ENCODE measurements at places on chromosomes 3 and 15. TPM values are rescaled to one million over a fixed set of nuclear protein-coding genes. Genes with fewer than 3 reads are reported as not detected.

The NME9 gene
- not detected for total RNA-seq

- H3K27me3 ChIP-seq = no peaks in the 10 kb centered on the region
- H3K4me1 ChIP-seq = peaks cover 36% of the 10 kb centered on the region
- H3K36me3 ChIP-seq = peaks cover 12% of the 10 kb centered on the region
- no peak overlapping the region for H3K4me3 ChIP-seq
These were observed 27.6 kb downstream of the GNB5 start for GRCh38 chr15:52163321-52164190.

DNA sequence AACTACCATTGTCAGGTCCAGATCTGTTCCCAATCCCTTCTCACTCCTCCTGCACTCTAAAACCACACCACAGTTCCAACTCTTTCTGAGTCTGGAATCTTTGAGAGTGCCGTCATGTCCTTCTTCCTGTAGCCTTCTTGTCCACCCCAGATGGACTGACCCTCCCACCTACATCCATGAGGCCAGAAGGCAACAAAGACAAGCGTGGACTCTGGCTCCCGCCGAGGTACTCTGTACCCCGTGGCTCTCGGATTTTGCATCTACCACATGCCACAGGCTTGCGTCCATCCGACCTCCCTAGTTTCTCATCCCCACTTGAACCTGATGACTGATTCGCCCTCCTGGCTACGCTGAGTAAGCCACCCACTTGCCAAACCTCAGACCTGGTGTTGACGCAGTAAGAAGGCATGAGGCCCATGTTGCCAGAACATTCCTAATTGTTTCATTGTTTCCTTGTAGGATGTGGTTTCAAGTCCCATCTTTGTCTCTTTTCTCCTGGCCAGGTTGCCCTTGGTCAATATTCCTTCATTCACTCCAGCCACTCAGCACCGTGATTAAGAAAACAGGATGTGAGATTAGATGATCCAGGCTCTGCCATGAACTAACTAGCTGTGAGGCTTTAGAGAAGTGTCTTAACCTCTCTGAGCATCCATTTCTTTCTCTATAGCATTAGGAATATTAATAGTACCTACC, 1.1 kb upstream of the ZBTB38 start:
- H3K27me3 ChIP-seq = no peaks in the 10 kb centered on the region
- H3K4me1 ChIP-seq = peaks cover 54% of the 10 kb centered on the region
- H3K36me3 ChIP-seq = peaks cover 7% of the 10 kb centered on the region
- peak overlapping the region; percentile 100 for H3K27ac ChIP-seq

GRCh38 chr15:31265871-31266711, 60.5 kb upstream of the KLF13 start:
- H3K4me3 ChIP-seq = no peak overlapping the region
- H3K36me3 ChIP-seq = no peaks in the 10 kb centered on the region
- DNase-seq = peak; percentile 65
- H3K27ac ChIP-seq = no peak overlapping the region
- H3K4me1 ChIP-seq = peaks cover 3% of the 10 kb centered on the region

GRCh38 chr3:134797741-134798451, 2.8 kb downstream of the EPHB1 start:
- peaks cover 32% of the 10 kb centered on the region for H3K27me3 ChIP-seq
- H3K27ac ChIP-seq = no peak overlapping the region
- H3K4me3 ChIP-seq = peak overlapping the region; percentile 19
- DNase-seq = no peak
- H3K4me1 ChIP-seq = peaks cover 20% of the 10 kb centered on the region
- H3K36me3 ChIP-seq = no peaks in the 10 kb centered on the region

- peaks cover 20% of the 10 kb centered on the region for H3K27me3 ChIP-seq
- no peak for DNase-seq
- no peak overlapping the region for H3K4me3 ChIP-seq
- no peaks in the 10 kb centered on the region for H3K36me3 ChIP-seq
These were observed 23.9 kb downstream of the PLA2G4D start for GRCh38 chr15:42070279-42070975.

All from chondrocyte (in vitro differentiated cells).